Endothelial cell of umbilical vein (primary cell): ENCODE measurements at places on chromosomes 4 and X. TPM values are rescaled to one million over a fixed set of nuclear protein-coding genes. Genes with fewer than 3 reads are reported as not detected.

SOX3 gene
- not detected in 2 replicates for total RNA-seq

P2RY8 gene
- not detected in 2 replicates for total RNA-seq

PCDH7 gene
- 16.6 and 21.0 TPM in 2 replicates for total RNA-seq

GRIA2 gene
- not detected in 2 replicates for total RNA-seq

CMC4 gene
- 3.2 and 4.3 TPM in 2 replicates for total RNA-seq

PRRG3 gene
- not detected in 2 replicates for total RNA-seq

DNA sequence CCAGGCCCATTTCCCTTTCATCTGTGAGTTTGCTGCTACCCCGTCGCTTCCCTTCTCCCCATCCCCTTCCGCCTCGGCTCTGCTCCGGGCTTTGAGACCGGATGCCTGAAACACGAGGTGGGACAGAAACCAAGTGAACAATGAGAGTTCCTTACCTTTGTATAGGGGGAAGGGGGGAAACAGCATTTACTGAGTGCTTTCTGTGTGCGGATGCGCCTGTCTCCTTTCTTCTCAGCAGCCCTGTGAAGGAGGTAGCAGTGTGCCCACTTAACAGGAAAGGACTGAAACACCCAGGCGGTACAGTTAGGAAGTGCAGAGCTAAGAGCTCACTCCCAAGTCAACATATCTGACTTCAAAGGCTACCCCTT lies 43.2 kb upstream of the TMSB15B start:
- H3K27me3 ChIP-seq, result no peaks in the 10 kb centered on the region
- H3K4me1 ChIP-seq, result no peaks in the 10 kb centered on the region
- no peak for DNase-seq
- no peaks in the 10 kb centered on the region for H3K36me3 ChIP-seq
- peak overlapping the region; percentile 21 for H3K4me3 ChIP-seq

GRCh38 chr4:71185037-71185436 lies 153.8 kb upstream of the SLC4A4 start:
- peaks cover 4% of the 10 kb centered on the region for H3K4me1 ChIP-seq
- no peak overlapping the region for H3K27ac ChIP-seq
- DNase-seq, result no peak
- peaks cover 29% of the 10 kb centered on the region for H3K27me3 ChIP-seq
- H3K36me3 ChIP-seq, result no peaks in the 10 kb centered on the region
- no peak overlapping the region for H3K4me3 ChIP-seq

- no peaks in the 10 kb centered on the region for H3K36me3 ChIP-seq
- no peaks in the 10 kb centered on the region for H3K4me1 ChIP-seq
- H3K27me3 ChIP-seq, result no peaks in the 10 kb centered on the region
Measured at GRCh38 chr4:104073229-104073628, 353.4 kb upstream of the TACR3 start.

DNA sequence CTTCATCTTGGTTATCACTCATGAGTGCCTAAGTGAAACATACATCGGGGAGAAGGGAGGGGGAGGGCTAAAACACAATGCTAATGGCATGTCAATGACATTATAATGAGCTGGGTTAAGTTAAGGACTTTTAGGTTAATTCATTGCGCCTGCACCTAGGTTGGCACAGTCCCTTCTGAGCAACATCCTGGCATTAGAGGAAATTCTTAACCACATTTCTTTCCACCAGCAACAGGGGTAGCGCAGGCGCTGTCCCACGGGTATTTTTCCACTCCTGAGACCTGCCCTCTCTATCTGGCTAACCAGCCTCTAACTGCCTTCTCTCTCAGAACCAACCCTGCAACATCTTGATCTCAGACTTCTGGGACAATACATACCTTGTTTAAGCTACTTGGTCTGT lies 39.0 kb upstream of the PROM1 start:
- H3K4me1 ChIP-seq, result no peaks in the 10 kb centered on the region
- no peaks in the 10 kb centered on the region for H3K27me3 ChIP-seq
- H3K36me3 ChIP-seq, result no peaks in the 10 kb centered on the region
- DNase-seq, result no peak
- H3K4me3 ChIP-seq, result no peak overlapping the region

- H3K36me3 ChIP-seq, result no peaks in the 10 kb centered on the region
- H3K27me3 ChIP-seq, result no peaks in the 10 kb centered on the region
- no peaks in the 10 kb centered on the region for H3K4me1 ChIP-seq
- no peak for DNase-seq
- H3K27ac ChIP-seq, result no peak overlapping the region
- no peak overlapping the region for H3K4me3 ChIP-seq
Measured at GRCh38 chrX:20374900-20375438, 108.3 kb upstream of the RPS6KA3 start.

- H3K27me3 ChIP-seq, result peaks cover 6% of the 10 kb centered on the region
- no peaks in the 10 kb centered on the region for H3K36me3 ChIP-seq
- no peak for DNase-seq
Measured at GRCh38 chr4:81214881-81215868, at the start of gene PRKG2. Gene PRKG2, minus strand, starts transcription at chr4:81215222. Its CDS starts 10,175 bp downstream, at chr4:81205047.

DNA sequence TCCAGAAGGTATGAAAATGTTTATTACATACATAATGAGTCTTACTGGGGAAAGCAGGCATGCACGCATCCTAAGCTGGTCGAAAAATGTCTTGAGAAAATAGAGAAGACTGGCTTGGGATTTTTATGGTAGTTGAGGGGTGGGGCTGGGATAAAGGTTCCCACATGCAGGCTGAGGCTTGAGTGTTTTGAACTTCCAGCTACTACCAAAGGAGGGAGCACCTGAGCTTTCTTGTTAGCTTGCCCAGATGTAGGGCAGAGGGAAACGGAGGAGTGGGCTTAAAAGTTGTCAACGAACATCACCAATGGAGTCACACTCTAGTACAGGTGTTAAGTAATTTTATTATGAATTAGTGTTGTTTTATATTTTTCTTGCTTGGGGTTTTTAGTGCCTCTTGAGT lies 39.6 kb upstream of the SRPX start:
- peak; percentile 35 for DNase-seq
- H3K27me3 ChIP-seq, result no peaks in the 10 kb centered on the region
- no peaks in the 10 kb centered on the region for H3K4me1 ChIP-seq

- H3K27me3 ChIP-seq, result no peaks in the 10 kb centered on the region
- no peak overlapping the region for H3K27ac ChIP-seq
- no peak for DNase-seq
- H3K36me3 ChIP-seq, result no peaks in the 10 kb centered on the region
- H3K4me1 ChIP-seq, result peaks cover 34% of the 10 kb centered on the region
Measured at GRCh38 chrX:40152173-40152711, 54.5 kb upstream of the BCOR start.

GRCh38 chrX:114800719-114801118 lies 216.7 kb downstream of the IL13RA2 start:
- DNase-seq, result no peak
- no peaks in the 10 kb centered on the region for H3K27me3 ChIP-seq
- H3K36me3 ChIP-seq, result no peaks in the 10 kb centered on the region
- no peak overlapping the region for H3K4me3 ChIP-seq
